ENCODE measurements at places on chromosomes 12 and 14.

- DNase-seq = no peak
Measured at GRCh38 chr14:72917094-72917802, 9.0 kb upstream of the DCAF4 start.

- no peak for DNase-seq
Measured at GRCh38 chr14:59583755-59584154, 7.1 kb upstream of the CCDC175 start.

DNA sequence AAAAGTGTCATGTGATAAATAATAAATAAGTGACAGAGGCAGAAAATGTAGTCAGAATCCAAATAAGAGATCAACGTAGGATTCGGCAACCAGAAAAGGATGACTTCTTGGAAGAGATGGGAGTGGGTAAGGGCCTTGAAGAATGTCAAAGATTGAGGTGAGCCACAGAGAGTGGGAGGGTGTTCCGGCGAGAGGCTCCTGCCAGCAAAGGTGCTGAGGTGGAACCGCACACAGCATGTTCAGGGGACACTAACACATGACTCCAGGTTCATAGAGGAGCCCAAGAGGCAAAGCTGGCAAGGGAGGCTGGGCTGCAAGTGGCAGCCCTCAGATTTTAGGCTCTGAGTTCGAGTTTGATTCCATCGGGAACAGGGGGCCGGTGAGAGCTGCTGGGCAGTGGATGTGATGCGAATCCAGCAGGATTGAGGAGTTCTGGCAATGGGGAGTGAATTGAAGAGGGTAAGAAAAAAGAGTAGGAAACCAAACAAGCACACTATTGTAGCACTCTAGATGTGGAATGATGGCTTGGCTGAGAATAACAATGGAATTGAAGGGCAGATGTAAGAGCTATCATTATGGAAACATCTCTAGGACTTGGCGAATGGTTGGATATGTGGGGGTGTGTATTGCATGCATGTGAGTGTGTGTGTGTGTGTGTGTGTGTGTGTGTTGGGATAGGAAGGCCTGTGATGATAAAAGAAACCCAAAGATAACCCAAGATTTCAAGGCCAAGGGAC, 36.5 kb downstream of the LRRC74A start:
- DNase-seq = no peak

- no peak for DNase-seq
Measured at GRCh38 chr12:91127751-91128150, 16.5 kb upstream of the LUM start.

DNA sequence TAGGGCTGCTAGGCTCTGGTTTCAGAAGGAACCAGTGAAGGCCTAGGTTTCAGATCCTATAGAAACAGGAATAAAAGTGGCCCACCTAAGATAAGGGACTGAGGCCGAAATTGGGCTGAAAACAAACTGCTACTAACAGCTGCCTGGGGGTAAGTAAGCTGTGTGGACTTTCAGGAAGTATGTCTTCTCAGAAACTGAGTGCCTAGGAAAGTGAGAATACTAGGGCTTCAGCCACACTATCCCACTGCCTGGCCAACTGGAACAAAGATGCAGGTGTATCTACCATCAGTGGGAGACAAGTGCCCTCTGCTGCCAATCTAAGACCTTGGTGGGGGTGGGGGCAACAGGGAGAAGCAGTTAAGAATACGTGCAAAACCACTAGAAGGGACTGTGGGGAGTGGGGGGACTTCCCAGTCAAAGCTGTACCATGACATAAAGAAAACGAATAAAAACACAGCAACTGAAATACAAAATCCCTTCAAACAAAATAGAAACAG, 82.5 kb downstream of the MED13L start:
- peak; percentile 49 for DNase-seq

- no peak for DNase-seq
Measured at GRCh38 chr12:107026806-107027635, 40.1 kb upstream of the MTERF2 start.

DNA sequence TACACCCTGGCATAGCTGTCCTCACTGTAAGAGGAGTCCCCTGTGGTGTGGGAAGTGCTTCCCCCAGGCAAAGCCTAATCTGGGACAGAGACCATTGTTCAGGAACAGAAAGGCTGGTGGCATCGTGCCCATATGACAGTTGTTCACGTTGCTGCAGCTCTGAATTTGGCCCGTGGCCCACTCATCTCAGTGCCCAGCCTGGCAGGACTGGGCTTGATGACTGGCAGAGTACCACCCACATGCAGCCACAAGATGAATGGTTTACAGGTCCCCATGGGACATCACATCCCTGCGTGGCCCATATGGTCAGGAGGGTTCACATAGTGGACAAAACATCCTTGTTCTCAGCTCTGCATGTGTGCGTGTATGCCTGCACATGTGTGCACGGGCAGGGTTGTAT, 17.5 kb downstream of the IQSEC3 start:
- DNase-seq = no peak

GRCh38 chr12:2374092-2374906, 321.5 kb downstream of the CACNA1C start:
- DNase-seq = no peak

DNA sequence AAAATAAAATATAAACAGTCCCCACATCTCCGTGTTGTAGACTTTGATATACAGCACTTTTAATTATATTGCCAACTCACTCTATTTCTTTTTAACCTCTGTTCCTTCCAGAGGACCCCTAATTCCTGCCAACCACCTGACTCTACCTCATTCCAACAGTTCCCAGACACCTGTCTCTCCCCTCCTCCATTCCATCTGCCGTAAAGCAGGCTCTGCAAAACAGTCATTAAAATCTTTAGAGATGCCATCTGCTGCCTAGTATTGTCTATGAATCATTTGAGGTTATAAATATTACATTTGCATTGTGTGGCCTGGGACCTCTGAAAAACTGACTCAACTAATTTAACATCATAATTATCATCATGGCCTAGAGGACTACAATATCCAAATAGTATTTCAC, 148.8 kb upstream of the DCN start:
- no peak for DNase-seq

Data from stimulated activated CD8-positive, alpha-beta memory T cell treated with anti-CD3 and anti-CD28 coated beads, Interleukin-15, amount 100 ng/mL, for 48 hours (primary cell).